ENCODE measurements at places on chromosomes 12 and 14.

- H3K4me3 ChIP-seq = no peak overlapping the region
- no peaks in the 10 kb centered on the region for H3K27me3 ChIP-seq
- peaks cover 30% of the 10 kb centered on the region for H3K4me1 ChIP-seq
These were observed 11.8 kb upstream of the POLR3B start for GRCh38 chr12:106345746-106346145.

- no peak for DNase-seq
- H3K27me3 ChIP-seq = no peaks in the 10 kb centered on the region
- H3K36me3 ChIP-seq = no peaks in the 10 kb centered on the region
- peak overlapping the region; percentile 66 for H3K27ac ChIP-seq
These were observed 8.0 kb upstream of the MGP start for GRCh38 chr12:14893506-14894250.

DNA sequence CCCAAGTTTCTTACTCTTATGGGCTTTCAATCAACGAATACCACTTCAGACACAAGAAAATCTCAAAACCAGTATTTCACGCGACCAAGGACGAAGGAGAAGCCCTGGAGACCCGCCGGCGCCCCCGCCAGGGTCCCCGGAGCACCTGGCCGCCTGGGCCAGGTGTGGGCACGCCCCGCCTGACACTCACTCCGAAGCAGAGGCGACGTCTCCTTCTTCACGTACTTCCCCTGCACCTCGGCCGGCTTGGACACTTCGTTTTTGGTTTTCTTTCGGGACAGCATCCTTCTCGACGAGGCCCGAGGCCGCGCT lies 466 bp downstream of the SAV1 start:
- no peaks in the 10 kb centered on the region for H3K27me3 ChIP-seq
- no peak for DNase-seq
- peaks cover 6% of the 10 kb centered on the region for H3K36me3 ChIP-seq
- peak overlapping the region; percentile 89 for H3K4me3 ChIP-seq
- H3K4me1 ChIP-seq = peaks cover 18% of the 10 kb centered on the region

DNA sequence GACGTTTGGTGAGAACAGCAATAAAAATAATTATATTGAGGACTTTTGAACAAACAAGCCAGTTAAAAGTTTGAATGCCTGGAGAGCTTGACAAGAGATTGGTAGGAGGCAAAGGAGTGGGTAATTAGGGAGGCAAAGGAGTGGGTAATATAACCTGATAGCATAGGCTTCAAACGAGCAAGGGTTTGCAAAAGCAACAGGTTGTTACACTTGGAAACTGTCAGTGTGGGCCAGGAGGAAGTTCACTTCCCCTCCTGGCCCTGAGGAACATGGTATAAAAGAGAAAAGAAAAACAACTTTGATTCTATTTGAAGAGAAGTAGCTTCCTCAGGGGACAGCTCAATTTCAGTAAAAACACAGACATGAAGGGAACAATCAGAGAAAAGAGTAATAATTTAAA lies 121.7 kb downstream of the CCER1 start:
- H3K27ac ChIP-seq = no peak overlapping the region
- no peaks in the 10 kb centered on the region for H3K4me1 ChIP-seq
- DNase-seq = no peak

DNA sequence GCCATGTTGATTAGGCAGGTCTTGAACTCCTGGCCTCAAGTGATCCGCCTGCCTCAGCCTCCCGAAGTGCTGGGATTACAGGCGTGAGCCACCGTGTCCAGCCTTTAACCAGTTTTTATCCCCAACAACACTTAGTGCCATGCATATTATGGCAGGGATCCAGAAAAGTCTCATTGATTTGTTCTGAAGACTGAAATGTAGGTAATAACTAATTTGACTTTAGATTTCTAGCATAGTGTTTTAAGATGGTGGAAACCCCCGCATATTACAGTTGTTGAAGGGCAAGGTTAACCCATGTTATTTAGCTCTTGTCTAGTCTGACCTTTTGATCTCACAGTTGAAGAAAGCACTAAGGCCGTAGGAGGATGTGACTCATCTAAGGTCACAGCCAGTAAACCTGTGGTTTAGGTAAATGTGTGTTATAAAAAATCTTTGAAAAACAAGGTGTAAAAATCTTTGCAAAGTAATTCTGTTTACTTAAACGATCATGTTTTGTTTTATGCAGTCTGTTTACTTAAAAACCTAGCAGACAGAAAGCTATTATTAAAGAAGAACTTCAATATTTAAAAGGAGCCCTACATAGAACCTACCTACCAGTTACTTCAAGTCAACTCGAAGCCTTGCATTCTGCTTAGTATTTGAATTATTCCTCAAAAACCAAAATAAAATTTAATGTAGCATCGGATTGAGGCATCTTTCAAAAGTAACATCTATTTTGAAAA lies 24.8 kb downstream of the BICDL1 start:
- H3K27ac ChIP-seq = no peak overlapping the region
- no peaks in the 10 kb centered on the region for H3K27me3 ChIP-seq
- H3K36me3 ChIP-seq = no peaks in the 10 kb centered on the region
- no peak for DNase-seq
- H3K4me1 ChIP-seq = no peaks in the 10 kb centered on the region

- H3K4me3 ChIP-seq = no peak overlapping the region
- no peaks in the 10 kb centered on the region for H3K36me3 ChIP-seq
- no peaks in the 10 kb centered on the region for H3K4me1 ChIP-seq
- no peak overlapping the region for H3K27ac ChIP-seq
- H3K27me3 ChIP-seq = no peaks in the 10 kb centered on the region
These were observed 149.7 kb downstream of the C12orf75 start for GRCh38 chr12:105480162-105480561.

- DNase-seq = no peak
- no peak overlapping the region for H3K27ac ChIP-seq
- no peaks in the 10 kb centered on the region for H3K36me3 ChIP-seq
These were observed 172.0 kb upstream of the VASH1 start for GRCh38 chr14:76589246-76589645.

- H3K36me3 ChIP-seq = no peaks in the 10 kb centered on the region
- H3K4me1 ChIP-seq = no peaks in the 10 kb centered on the region
- no peak overlapping the region for H3K4me3 ChIP-seq
- peaks cover 4% of the 10 kb centered on the region for H3K27me3 ChIP-seq
- no peak overlapping the region for H3K27ac ChIP-seq
These were observed 168.7 kb upstream of the TMCC3 start for GRCh38 chr12:94819011-94819410.

DNA sequence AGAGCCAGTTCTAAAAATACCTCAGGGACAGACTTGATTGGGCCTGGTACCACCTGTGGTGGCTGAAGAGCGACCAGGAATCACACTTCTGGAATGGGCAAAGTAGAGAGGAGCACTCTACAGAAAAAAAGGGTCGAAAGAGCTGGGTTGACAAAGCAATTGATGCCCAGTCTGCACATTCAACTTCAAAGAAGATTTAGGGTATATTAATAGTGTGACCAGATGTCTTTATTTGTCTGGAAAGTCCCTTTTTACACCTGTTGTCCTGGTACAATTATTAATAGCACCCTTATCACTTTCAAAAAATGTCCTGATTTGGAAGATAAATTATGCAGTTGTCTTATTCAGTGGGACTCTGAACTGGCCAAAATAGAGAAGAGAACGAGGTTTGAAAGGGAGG lies 137.5 kb downstream of the DYRK2 start:
- H3K27ac ChIP-seq = no peak overlapping the region
- no peaks in the 10 kb centered on the region for H3K4me1 ChIP-seq
- no peak overlapping the region for H3K4me3 ChIP-seq
- no peak for DNase-seq
- H3K27me3 ChIP-seq = no peaks in the 10 kb centered on the region
- H3K36me3 ChIP-seq = no peaks in the 10 kb centered on the region

- H3K4me3 ChIP-seq = no peak overlapping the region
- no peak for DNase-seq
- H3K36me3 ChIP-seq = no peaks in the 10 kb centered on the region
- H3K4me1 ChIP-seq = no peaks in the 10 kb centered on the region
These were observed 35.1 kb downstream of the MYL2 start for GRCh38 chr12:110885152-110885840.

DNA sequence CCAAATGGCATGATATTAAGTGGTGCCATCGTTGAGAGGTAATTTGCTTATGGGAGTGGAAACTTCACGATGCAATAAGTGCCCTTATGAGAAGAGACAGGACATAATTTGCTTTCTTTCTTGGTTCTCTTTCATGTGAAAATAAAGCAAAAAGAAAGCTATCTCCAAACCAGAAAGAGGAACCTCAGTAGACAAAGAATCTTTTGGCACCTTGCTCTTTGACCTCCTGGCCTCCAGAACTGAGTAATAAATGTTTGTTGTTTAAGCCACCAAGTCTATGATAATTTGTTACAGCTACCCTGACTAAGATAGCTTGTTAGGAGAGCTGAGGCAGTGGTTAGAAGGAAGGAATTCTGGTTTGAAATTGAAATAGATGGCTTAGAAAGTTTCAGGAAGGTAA lies 39.6 kb downstream of the CCER1 start:
- H3K4me1 ChIP-seq = no peaks in the 10 kb centered on the region
- H3K27me3 ChIP-seq = no peaks in the 10 kb centered on the region
- no peak overlapping the region for H3K27ac ChIP-seq
- no peak for DNase-seq
- H3K4me3 ChIP-seq = no peak overlapping the region

DNA sequence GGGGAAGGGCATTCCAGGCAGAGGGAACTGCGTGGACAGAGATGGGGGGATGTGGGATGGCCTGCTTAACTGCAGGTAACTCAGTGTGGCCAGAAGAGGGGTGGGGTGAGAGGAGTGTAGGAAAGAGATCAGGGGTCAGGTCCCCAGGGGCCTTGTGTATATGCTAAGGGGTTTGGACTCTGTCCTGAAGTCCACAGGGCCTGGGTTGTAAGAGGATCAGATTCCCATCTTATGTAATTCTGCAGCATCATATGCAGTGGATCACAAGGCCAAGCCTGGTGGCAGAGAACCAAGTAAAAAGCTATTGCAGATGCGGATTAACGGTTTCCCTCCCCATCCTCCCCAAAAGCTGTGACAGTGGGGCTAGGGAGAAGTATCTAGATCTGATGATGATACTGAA lies 8.7 kb downstream of the TCTN1 start:
- H3K27me3 ChIP-seq = no peaks in the 10 kb centered on the region
- no peak overlapping the region for H3K27ac ChIP-seq
- no peak overlapping the region for H3K4me3 ChIP-seq
- no peak for DNase-seq
- peaks cover 22% of the 10 kb centered on the region for H3K36me3 ChIP-seq

- DNase-seq = no peak
- H3K27ac ChIP-seq = peak overlapping the region; percentile 58
- H3K27me3 ChIP-seq = no peaks in the 10 kb centered on the region
- peaks cover 15% of the 10 kb centered on the region for H3K36me3 ChIP-seq
- H3K4me3 ChIP-seq = peak overlapping the region; percentile 69
- H3K4me1 ChIP-seq = peaks cover 32% of the 10 kb centered on the region
These were observed 18.2 kb upstream of the CLEC2D start for GRCh38 chr12:9651265-9651729.

DNA sequence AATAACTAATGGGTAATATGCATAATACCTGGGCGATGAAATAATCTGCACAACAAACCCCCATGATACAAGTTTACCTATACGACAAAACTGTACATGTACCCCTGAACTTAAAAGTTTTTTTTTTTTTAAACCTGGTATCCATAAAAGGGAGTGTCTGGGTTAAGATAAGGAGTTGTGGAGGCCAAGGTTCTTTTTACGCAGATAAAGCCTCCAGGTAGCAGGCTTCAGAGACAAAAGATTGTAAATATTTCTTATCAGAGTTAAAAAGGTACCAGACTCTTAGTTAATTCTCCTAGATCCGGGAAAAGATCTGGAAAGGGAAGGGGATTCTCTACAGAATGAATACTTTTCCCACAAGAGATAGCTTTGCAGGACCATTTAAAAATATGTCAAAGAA lies 259.4 kb upstream of the SSTR1 start:
- H3K4me3 ChIP-seq = no peak overlapping the region
- DNase-seq = no peak
- no peaks in the 10 kb centered on the region for H3K4me1 ChIP-seq
- no peaks in the 10 kb centered on the region for H3K36me3 ChIP-seq
- no peak overlapping the region for H3K27ac ChIP-seq

- H3K4me3 ChIP-seq = peak overlapping the region; percentile 94
- H3K27ac ChIP-seq = peak overlapping the region; percentile 100
- H3K4me1 ChIP-seq = peaks cover 34% of the 10 kb centered on the region
- no peak for DNase-seq
These were observed 272 bp downstream of the HECTD1 start for GRCh38 chr14:31207287-31207754.

GRCh38 chr12:108477055-108477880 lies 37.8 kb upstream of the FICD start:
- no peak overlapping the region for H3K4me3 ChIP-seq
- no peaks in the 10 kb centered on the region for H3K4me1 ChIP-seq
- no peak for DNase-seq
- H3K36me3 ChIP-seq = no peaks in the 10 kb centered on the region

DNA sequence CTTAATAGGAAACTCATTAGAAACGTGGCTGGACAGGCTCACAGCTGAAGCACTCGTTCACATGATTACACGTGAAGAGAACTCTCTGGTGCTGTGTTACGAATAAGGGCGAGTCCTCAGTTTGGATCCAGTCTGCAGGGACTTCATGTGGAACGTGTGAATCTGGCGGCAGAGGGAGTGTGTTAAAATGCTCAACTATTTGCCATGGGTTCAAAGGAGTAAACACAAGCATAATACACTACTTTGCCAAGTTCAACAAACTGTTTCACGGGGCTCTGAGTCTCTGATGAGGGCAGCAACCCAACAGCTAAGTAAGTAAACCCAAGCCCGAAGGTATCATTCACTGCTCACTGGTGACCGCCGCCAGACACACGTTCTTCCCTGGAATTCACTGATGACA lies 42.4 kb downstream of the NUAK1 start:
- peaks cover 17% of the 10 kb centered on the region for H3K4me1 ChIP-seq
- no peaks in the 10 kb centered on the region for H3K27me3 ChIP-seq
- H3K36me3 ChIP-seq = no peaks in the 10 kb centered on the region
- no peak overlapping the region for H3K4me3 ChIP-seq
- H3K27ac ChIP-seq = no peak overlapping the region

DNA sequence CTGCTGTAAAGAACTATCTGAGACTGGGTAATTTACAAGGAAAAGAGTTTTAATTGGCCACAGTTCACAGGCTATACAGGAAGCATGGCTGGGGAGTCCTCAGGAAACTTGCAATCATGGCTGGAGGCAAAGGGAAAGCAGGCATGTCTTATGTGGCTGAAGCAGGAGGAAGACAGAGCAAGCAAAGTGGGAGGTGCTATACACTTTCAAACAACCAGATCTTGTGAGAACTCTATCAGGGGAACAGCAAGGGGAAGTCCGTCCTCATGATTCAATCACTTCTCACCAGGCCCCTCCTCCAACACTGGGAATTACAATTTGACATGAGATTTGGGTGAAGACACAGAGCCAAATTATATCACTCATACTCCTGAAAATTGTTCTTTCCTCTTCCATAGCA lies 109.5 kb upstream of the PKP2 start:
- no peaks in the 10 kb centered on the region for H3K27me3 ChIP-seq
- no peaks in the 10 kb centered on the region for H3K36me3 ChIP-seq
- no peak overlapping the region for H3K4me3 ChIP-seq
- DNase-seq = no peak

GRCh38 chr12:108210001-108210400 lies 80.9 kb downstream of the WSCD2 start:
- H3K4me1 ChIP-seq = no peaks in the 10 kb centered on the region
- H3K36me3 ChIP-seq = no peaks in the 10 kb centered on the region
- no peak for DNase-seq
- peaks cover 4% of the 10 kb centered on the region for H3K27me3 ChIP-seq
- H3K4me3 ChIP-seq = no peak overlapping the region

GRCh38 chr12:59403259-59403932 lies 192.4 kb upstream of the SLC16A7 start:
- no peaks in the 10 kb centered on the region for H3K27me3 ChIP-seq
- no peak overlapping the region for H3K27ac ChIP-seq
- no peak for DNase-seq

All from lower lobe of right lung (tissue), 2 donors.